ENCODE measurements at places on chromosomes 7 and 10.

GRCh38 chr7:151689196-151689971 lies 169.7 kb upstream of the RHEB start:
- no peak for DNase-seq

DNA sequence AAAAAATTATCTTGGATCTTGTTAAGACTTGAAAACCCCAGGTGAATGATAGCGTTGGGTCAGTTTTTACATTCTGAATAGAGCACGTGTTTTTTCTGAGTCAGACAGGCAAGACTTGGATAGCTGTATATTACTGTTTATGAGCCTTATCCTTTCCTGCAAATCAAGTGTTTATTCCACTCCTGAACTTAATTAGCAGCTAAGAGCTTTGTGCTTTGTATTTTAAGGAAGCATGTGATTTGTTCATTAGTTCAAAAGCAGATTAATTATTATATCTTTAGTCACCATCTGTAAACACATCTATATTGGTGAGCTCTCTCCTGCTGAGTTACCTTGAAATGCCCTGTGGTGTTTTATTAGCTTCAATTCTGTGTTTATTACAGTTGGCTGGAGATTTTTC lies 98.6 kb upstream of the PRPS1L1 start:
- DNase-seq: no peak

DNA sequence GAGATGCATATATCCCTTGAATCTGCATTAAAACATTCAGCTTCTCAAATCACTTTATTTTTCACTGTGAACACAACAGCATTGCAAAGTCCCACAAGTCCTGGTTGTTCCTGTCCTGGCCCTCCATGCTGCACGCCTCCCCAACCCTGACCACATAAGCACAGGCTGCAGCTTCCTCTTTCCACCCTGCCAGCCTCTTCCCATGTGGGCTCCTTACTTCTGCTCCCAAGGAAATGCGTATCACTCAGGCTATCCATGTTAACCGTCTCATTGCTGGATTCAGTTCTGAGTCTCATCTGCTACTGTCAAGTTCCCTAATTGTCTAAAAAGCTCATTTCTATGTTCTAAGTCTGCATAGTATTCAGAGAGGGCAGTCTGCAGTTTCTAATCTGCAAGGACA lies 89.7 kb upstream of the ZPBP start:
- no peak for DNase-seq

DNA sequence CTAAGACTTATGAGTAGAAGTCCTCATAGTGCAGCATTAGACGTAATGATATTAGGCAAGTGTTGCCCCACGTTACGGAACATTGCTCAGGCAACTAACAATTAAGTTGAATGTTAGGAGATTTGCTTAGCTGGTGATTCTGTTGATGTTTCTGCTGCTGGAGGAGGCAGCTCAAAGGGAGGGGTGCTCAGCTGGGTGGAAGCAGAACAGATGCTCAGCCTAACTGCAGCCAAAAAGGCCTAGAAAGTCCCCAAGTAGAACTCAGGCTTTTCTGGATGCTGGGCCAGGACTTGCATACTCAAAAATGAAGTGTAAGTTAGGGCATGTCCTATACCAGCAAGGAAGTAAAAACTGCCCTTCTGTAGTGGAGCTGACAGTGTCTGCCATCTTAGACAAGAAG lies 201.4 kb downstream of the ADRA2A start:
- DNase-seq: no peak

GRCh38 chr10:70000262-70000661 lies 52.4 kb upstream of the MACROH2A2 start:
- no peak for DNase-seq

DNA sequence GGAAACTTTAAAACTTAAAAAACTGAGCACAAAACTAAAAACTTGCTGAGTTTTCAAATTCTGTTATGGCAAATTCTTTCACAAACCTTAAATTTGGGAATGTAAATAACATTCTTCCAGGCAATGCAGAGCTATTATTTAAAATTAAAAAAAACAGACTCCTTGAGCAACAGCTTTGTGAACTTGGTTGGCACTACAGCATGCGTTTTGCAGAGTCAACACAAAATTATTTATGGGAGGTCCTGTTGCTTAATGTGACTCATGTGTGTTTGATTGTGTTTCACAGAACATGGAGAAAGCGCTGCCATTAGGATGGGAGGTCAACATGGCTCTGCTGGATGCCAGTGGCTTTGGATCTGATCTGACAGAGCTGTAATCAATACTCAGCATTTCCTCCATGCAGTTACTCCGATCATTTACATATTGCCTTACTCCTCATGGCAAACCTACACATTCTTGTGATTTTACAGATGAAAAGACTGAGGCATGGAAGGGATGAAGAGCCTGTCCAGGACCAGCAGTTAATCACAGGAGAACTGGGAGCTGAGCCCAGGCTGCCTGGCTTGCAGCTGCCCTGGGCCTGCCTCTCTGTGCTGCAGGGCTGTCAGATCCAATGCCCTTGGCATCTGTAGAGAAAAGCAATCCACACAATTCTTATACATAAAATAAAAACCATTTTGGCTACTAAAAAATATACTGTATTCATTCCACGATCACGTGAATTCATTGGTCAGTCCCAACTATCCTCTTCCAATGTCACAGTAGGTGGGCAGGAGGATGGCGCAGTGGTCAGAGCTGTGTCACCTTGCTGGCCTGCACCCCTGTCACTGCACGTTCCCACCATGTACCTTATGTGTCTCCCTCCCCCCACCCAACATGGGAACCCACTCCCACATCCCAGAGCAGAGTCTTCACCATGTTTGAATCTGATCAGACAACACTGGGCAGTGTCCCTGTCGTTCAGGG lies 200.9 kb downstream of the CXCL12 start:
- DNase-seq: no peak

DNA sequence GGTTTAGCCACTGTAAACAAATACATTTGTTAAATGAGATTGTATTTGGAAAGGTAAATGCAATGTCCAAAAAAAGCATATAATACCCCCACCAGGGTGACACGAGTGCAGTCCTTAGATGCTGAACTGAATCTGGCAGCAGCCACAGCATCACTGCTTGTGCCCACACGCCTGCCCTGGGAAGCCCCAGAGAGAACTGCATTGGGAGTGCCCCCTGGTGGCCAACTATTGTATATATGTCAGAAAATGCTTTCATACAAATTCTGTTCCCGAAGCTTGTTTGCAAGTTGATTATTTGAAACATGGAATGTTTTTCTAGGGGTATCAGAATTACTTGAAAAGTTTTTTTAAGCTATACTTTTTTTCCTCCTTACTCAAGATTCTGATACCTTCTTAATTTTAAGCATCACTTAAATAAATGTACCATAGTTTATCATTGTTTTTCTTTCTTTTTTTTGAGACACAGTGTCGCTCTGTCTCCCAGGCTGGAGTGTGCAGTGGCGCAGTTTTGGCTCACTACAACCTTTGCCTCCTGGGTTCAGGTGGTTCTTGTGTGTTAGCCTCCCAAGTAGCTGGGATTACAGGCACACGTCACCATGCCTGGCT lies 50.1 kb downstream of the LANCL2 start:
- DNase-seq: peak; percentile 43

- no peak for DNase-seq
Measured at GRCh38 chr7:133358708-133359107, 105.8 kb downstream of the EXOC4 start.

GRCh38 chr10:125448596-125448995 lies 234.4 kb downstream of the TEX36 start:
- DNase-seq: peak; percentile 62

GRCh38 chr10:130254662-130255061 lies 118.5 kb downstream of the GLRX3 start:
- DNase-seq: no peak

GRCh38 chr7:116086547-116087045 lies 56.0 kb upstream of the TFEC start:
- DNase-seq: no peak

DNA sequence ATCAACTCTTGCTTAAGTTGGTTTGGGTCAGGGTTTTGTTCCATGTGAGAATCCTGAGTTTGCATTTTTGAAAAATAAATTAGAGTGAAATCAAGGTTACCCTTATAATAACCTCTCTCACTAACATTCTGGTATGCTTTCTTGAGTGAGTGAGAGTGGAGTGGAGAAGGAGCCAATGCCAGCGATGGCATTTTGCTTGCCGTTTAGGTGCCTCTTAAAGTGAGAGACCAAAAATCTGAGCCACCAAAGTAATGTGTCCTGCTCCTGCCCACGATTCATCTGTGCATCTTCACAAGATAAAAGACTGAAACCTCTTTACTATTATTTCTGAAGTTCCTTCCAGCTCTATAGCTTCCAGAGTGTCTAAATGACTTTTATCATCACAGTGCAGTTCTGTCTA lies 23.4 kb upstream of the XPNPEP1 start:
- no peak for DNase-seq

GRCh38 chr7:108484137-108484536 lies 27.9 kb upstream of the NRCAM start:
- DNase-seq: no peak

GRCh38 chr10:63563623-63564022 lies 42.4 kb downstream of the REEP3 start:
- no peak for DNase-seq

DNA sequence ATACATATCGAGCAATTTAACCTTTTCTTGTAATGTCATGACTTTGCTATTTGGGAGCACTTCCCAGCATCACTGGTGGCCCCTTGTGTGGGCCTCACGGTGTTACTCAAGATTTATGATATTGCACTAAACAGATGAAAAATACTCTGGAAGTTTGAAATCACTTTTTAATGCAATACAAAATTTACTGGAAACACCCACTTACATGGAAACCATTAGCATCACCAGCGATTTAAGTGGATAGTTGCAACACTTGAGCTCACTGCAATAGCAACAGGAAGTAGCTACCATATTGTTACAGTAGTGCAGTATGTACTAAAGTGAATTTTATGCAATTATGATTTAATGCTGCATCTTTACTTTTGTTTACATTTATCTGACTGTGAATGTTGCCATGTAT lies 184.4 kb downstream of the MDFIC start:
- DNase-seq: no peak

GRCh38 chr10:95346715-95347401 lies 56.1 kb upstream of the PDLIM1 start:
- peak; percentile 24 for DNase-seq

- DNase-seq: no peak
Measured at GRCh38 chr7:45157653-45158401, at the start of gene RAMP3. Gene RAMP3 (plus strand): TSS chr7:45157791. CDS start chr7:45157829, 38 bp downstream.

- no peak for DNase-seq
Measured at GRCh38 chr7:154188330-154188729, 136.1 kb downstream of the DPP6 start.

DNA sequence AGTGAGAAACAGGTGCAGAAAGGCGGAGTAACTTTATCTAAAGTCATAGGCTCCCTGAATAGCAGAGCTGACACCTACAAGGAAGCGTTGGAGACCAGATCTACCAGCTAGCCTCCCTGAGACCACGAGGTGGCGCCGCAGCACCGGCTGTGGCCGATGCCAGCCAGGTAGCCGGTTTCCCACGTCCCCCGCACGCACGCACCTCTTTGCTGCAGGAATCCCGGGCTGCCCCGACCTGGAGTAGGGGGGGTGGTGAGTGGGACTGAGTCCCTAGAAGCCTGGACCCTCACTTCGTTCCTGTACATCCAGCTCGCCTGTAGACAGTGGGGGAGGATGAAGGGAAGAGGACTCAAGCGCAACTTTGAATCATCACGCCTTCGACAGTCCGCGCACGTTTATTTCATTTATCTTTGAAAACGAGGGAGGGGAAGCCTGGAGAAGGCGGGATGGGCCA lies 3.7 kb downstream of the ELOVL3 start:
- peak; percentile 85 for DNase-seq

DNA sequence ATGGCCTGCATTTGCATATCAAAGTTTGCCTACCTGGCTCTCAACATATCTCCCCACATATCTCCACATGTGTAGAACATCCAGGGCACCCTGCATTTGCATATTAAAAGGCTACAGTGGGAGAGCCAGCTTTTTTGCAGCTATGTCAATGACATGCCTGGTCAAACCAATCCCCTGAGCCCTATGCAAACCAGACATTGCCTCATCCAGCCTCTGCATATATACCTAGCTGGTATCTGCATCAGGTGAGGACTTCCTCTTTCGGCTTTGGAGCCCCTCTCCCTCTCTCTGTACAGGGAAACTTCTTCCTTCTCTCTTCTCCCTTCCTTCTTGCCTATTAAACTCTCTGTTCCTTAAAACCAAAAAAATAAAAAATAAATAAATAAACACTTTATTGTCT lies 142.7 kb upstream of the STEAP4 start:
- no peak for DNase-seq

DNA sequence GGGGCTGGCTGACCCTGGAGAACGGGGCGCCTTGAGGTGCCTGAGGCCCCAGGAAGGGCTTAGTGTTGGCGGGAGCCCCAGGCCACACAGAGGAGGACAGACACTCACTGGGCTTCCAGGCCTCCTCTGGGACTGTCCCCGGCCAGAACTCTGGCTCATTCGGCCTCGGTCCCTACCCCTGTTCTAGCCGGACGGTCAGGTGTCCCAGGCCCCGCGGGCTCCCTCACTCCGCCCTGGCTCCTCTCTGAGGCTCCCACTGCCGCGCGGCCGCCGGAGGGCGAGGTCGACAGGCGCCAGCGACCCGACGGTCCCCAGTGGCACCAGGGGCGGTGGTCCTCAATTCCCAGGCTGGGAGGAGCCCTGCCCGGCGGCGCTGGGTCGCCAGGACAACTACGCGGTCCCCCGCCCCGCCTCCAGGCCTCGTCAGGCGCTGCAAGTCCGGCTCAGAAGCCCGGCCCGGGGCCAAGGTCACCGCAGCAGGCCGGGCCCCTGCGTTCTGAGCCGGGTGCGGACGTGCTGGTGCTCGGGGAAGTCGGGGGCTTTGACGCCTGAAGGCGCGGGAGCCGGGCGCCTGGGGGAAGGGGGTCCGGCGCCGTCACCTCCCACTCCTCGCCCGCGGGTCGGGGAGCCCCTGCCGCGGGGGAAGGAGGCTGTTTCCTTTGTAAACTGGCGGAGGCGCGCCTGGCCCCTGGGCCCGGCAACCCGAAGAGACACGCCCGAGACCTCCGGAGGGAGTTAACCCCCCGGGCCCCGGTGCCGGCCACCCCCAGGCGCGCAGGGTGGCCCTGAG lies 1.1 kb upstream of the PWWP2B start:
- DNase-seq: no peak

GRCh38 chr10:43765516-43765915 lies 116.8 kb upstream of the ZNF32 start:
- DNase-seq: no peak

- DNase-seq: peak; percentile 56
Measured at GRCh38 chr7:2522780-2523433, 3.3 kb downstream of the LFNG start.

DNA sequence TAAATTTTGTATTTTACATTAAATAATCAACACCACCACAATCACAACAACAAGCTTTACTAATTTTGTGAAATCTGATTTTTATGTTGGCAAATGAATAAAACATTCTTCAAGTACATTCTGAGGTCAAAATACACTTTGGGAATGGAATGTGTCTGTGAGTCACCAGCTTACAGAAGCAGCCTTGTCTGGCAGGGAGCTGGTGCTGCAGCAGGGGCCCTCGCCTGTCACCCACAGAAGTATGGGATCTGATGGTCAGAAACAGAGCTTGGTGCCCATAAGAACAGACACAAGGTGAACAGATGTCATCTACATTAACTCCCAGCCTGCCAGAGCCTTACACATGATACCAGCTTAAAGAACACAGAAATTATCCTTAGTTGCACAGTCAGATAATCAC lies 496.9 kb downstream of the CCSER2 start:
- DNase-seq: no peak
